HFFc6 (cell line): ENCODE measurements at places on chromosomes 11 and 22. TPM values are rescaled to one million over a fixed set of nuclear protein-coding genes. Genes with fewer than 3 reads are reported as not detected.

- DNase-seq: no peak
Measured at GRCh38 chr11:94153320-94153719, 24.7 kb downstream of the PANX1 start.

DNA sequence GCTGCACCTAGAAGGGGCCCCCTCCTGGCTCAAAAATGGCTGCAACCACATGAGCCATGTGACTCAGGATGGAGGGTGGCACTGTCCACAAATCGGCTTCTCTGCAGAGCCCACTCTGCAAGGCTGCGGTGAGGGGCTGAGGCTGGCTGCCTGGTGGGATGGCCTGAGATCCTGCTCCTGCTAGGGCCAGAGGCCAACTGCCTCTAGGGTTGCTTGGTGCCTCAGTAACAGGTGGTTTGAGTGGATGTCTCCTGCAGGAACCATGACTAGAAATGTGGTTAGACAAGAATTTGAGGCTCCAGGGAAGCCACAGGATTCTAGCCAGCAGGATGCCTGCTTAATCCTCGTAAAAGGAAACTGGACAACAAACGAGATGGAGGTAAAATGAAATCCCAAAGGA lies 17.1 kb downstream of the PATZ1 start:
- DNase-seq: peak; percentile 16

DNA sequence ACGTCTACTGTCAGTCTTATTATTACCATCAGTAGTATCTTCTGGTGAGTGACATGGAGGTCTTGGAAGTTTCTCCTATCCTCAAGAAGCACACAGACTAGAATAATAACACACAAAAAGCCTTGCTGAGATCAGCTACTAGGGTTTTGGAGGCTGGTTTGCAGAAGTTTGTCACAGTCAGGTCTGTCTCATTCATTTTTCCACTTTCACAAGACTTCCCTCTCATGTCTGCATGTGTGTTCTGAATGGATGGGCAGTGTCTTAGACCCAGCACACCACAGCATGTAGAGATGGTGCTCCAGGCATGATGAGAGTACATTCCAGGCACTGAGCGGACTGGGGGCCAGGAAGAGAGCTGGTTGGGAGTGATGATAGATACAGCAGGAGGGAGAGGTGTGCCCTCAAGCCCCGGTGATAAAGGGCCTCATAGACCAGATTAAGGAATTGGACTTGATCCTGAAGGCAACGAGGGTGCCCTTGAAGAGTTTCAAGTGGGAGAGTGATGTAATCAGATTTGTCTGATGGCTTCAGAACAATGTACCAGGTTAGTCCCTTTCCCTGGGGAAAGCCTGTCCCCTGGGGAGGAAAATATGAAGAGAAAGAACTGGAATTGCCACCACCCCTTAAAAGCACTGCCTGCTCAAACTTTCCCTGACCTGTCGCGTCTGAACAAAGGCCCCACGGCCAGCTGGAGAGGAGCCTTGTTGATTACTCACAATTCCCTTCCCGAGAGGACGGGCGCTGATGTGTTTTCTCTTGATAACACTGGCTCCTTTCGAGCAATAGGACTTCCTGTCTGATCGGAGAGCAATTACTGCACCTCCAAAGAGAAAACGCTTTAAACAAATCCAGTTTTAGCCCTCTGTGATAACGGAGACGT lies 45.1 kb upstream of the LMO2 start:
- peak; percentile 4 for DNase-seq

GRCh38 chr22:35913925-35914324 lies 114.7 kb downstream of the RBFOX2 start:
- DNase-seq: no peak

DNA sequence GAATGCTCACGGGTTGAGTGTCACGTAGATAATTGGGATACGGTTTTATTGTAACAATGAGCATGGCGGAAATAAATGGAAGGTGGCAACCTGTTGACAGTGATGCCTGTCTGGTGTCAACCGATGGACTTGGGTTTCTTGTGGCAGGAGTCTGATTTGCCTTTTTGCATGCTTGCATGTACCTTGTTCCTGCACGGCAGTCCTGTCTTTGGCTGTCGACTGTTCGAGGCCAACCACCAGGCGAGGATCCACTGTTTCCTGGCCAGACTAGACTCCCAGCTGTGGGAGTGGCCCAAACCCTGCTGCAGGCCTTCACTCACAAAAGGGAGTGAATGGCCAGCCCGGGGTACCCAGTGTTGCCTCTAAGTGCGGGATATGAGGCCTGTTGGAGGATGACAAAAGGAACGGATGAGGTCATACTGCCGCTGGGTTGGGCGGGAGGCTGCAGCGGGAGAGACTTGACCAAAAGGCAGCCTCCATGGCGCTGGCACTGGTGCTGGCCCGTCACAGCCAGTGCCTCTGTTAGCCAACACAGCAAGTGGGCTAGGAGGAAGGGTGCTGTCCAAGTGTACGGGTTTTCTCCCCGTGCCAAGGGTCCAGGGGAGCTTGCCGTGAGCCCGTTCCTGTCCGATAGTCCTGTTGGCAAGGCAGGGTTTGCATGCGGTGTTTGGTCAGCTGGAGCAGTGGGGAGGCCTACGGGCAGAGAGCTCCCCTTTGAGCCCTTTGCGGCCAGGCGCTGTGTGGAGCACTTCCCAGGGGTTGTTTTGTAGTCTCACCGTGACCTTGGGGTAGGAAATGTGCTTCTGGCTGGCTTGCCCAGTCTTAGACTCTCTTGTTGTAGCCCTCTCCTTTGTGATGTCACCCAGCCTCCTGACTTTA lies 974 bp downstream of the DGCR8 start:
- peak; percentile 64 for DNase-seq

GRCh38 chr11:44483919-44484610 lies 81.4 kb upstream of the CD82 start:
- DNase-seq: peak; percentile 27

GRCh38 chr11:65398362-65398910 lies 12.0 kb downstream of the FRMD8 start:
- DNase-seq: no peak

GRCh38 chr11:78138291-78138690 lies 1.1 kb downstream of the ALG8 start:
- DNase-seq: peak; percentile 22

DNA sequence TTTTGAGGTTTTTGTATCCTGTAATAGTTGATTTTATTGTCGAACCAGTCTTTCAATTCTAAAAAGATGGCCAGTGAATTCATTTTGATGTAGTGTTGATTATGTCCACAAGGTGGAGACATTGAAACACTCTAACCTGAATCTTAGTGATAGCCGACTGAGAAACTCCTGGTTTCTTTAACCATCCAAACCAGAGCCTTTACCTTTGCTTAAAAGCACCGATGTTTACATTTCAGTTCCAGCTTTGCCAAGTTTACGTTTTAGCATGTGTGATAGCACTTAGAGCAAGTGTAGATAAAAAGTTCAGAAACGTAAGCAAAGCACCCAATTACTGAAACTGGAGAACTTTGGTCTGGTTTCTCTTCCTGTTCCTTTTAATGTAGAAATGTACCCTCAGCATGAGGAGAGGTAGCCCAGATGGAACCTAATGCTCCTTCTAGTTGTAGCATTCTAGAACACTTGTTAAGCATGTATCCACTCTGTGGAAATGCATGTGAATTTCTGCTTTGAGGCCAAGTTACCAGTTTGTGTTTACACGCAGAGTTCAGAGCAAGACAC lies 208.6 kb downstream of the DBX1 start:
- peak; percentile 56 for DNase-seq

DNA sequence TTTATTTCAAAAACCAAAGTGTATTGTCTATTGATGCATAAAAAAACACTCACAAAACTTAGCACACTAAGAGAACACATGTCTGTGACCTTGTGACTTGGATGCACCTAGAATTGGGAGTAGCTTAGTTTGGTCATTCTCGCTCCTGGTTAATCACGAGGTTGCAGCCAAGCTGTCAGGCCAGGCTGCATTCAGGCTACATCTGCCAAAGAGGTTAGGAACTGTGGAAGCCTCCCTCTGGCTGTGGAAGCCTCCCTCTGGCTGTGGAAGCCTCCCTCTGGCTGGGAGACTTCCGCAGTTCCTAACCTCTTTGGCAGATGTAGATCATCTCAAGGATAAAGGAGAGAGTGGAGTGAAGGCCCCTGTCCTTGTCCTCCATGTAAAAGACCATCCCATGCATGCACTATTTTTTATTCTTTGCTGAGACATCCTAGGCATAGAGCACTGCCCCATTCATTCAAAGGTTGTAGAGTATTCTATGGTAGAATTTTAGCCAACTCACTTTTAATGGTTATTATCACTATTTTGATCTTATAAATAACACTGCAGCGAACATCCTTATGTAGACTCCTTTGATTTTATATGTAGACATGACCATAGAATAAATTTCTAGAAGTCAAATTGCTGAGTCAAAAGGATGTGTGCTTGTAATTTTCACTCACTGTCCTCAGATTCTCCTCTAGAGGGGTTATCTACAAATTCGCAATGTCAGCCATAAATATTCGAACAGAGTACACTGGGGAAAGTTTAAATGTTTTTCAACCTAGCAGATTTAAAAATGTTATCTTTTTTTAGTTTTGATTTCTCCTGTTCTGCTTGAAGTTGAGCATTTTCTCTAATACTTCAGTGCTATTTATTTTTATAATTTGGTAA lies 63.0 kb upstream of the IGLL5 start:
- DNase-seq: no peak

- no peak for DNase-seq
Measured at GRCh38 chr11:2211113-2211971, 39.7 kb upstream of the TH start.

GRCh38 chr11:450809-451451 lies 851 bp downstream of the PTDSS2 start:
- peak; percentile 43 for DNase-seq

GRCh38 chr11:97751405-97751804 lies 1269.3 kb upstream of the CNTN5 start:
- no peak for DNase-seq

DNA sequence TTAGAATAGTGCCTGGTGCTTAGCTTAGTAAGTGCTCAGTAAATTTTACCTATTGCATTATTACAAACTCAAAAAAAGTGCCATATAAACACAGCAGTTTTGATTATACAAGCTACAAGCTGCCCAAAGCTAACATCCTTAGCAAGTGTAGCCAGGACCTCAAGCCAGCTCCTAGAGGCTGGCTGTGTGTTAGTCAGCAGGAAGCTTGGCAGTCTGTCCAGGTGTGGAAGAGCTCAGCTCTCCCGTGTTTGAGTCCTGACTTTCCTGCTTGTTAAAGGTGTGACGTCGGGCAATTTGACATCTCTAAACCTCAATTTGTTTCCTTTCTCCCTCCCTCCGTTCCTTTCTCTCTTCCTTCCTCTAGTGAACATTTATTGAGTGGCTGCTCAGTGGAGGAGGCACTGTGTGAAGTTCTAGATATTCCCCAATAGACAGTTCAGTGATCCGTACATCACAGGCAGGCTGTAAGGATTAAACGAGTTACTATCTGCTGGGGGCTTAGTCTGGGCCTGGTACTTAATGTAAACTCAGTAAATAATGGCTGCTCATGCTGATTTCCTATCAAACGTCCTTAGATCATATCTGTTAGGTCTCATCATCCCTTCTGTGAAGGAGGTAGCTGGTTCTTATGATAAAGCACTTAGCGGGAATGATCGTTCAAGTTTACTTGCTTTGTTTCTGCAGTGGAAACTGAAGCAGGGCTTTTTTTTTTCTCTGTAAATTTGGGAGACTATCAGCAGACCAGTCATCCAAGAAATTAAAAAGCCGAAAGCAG lies 68.7 kb downstream of the PRR5L start:
- no peak for DNase-seq

DNA sequence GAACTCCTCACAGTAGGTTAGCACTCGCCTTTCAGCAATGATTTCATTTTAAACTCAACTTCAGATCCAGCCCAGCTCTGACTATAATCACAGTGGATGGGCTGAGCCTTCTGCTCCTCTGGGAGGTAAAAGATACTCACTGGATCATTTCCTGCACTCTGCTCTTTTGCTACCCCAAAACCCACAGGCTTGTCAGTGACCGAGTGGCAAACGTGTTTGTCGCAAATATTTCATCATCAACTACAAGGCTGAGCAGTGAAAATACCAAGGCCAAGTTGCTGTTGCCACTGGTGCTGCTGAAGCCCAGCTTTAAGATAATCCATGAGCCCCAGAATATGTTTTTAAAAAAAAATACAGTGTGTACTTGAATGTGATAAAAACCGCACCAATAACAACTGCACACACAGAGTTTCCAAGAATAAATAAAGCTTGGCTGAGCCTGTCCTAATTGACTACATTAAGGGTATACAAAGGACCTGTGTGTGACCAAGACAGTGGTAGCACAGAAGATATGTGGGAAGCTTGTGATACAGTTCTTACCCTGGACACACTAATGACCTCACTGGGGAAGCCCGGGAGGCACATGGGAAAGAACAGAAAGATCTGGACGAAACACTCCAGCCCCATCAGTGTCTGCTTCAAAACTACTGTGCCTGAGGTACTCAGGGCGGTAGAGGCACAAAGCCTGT lies 41.3 kb downstream of the ABTB2 start:
- DNase-seq: no peak

DNA sequence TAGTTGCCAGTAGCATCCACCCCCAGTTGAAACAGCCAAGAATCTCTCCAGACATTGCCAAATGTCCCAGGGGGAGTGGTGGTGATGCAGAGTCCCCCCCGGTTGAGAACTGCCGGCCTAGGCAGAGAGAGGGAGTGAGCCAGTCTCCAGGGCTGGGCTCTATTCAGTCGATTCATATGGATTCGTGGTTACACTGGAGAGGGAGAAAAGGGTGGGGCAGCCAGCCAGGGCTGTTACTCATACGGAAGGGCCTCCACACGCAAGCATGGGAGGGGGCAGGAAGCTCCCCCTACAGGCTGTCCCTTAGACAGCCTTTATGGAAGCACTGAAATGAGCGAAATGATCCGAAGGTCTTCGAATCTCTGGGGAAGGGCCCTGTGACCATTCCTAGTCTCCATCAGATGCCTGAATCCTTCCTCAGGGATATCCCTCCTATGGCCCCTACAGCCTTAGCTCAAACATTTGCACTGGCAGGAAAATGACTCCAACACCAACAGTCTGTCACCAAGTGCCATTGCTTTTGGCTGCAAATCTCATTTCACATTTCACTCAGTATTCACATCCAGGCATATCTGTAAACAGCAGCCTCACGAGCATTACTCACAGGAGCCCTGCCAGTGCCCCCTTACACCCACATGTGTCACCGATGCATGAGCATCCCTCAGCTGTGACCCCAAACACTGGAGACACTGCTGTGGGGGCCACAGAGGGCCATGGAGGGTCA lies 18.4 kb upstream of the TLCD5 start:
- DNase-seq: peak; percentile 88

DNA sequence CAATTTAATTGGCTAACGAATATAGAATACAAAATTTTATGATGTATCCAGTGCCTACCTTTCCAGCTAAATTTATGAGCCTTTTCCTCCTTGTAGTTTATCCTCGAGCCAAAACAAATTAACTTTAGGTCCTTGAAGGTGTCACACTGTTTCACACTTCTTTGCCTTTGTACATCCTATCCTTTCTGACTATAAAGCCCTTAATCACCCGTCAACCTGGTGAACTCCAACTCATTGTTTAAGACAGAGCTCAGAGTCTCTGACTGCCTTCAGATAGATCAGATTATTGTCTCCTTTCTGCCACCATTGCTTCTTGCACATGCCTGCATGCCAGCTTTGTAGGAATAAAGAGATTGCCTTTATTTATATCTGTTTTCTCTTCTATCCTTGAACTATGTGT lies 58.8 kb downstream of the CNTN5 start:
- DNase-seq: no peak

- no peak for DNase-seq
Measured at GRCh38 chr11:125079151-125079877, 16.2 kb downstream of the SLC37A2 start.

The CD6 gene
- total RNA-seq: not detected in 3 replicates

The SCN4B gene
- total RNA-seq: not detected in 3 replicates

The C11orf71 gene
- 3.3 and 4.7 TPM in 2 replicates for total RNA-seq

The OR51B5 gene
- 0.43 TPM in 1 of 3 replicates, not detected in the others for total RNA-seq

The INS gene
- total RNA-seq: not detected in 3 replicates

The OVCH2 gene
- not detected in 3 replicates for total RNA-seq

The CACNA1I gene
- total RNA-seq: not detected in 2 replicates

The SLC16A8 gene
- not detected in 3 replicates for total RNA-seq
